ENCODE measurements at places on chromosomes 16 and 17. TPM values are rescaled to one million over a fixed set of nuclear protein-coding genes. Genes with fewer than 3 reads are reported as not detected.
A peak's percentile ranks its signal among the peaks of the same experiment; 100 is the strongest.

- H3K27me3 ChIP-seq: no peaks in the 10 kb centered on the region
- no peak for DNase-seq
- H3K4me3 ChIP-seq: no peak within 1 kb of the TSS
- no peaks in the 10 kb centered on the region for H3K36me3 ChIP-seq
- H3K4me1 ChIP-seq: no peaks in the 10 kb centered on the region
Observed at GRCh38 chr16:3495176-3495575, at the start of gene C16orf90. TSS of gene C16orf90 (minus strand) at chr16:3495489. CDS start at chr16:3495421, 68 bp downstream.

DNA sequence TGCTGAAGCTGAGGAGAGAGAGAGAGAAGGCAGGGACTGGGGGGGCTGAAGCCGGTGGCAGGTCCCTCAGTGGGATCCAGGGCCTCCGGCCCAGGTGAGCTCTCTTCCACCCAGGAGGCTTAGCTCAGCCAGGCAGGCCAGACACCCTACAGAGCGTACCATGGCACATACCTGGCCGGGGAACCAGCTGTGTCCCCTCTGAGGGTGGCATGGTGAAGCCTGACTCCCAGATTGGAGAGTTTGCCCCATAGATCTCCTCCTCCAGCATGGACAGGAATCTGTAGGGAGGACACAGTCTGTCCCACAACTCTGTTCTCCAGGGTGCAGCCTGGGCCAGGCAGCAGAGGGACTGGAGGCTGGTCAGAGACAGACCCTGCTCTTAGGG, 3.0 kb downstream of the KAT2A start:
- no peaks in the 10 kb centered on the region for H3K36me3 ChIP-seq
- H3K4me1 ChIP-seq: peaks cover 5% of the 10 kb centered on the region
- no peak overlapping the region for H3K4me3 ChIP-seq
- no peak for DNase-seq

DNA sequence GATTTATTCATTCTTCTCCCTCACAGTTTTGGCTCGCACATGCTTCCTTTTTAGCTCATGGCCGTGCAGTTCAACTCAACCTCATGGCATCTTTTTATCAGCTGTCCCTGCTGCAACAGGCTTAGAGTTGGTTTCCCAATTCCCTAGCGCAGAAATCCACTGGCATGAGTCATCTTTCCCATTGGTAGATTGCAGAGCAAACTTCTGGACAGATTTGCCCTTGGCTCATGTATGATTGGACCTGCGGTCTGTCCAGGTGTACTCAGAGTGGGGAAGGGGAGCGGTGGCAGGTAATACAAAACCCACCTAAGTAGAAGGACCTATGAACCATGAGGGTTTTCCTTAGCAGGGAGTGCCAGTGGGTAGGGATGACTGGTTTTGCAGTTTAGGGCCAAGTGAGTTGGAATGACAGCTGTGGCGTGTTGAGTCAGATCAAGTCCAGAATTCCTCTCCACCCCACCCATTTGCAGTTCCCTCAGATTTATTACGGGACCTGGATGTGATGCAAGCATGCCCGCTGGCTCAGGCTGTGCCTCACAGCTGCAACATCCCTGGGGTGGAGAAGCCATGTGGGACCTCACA, 584.7 kb downstream of the WWOX start:
- no peak overlapping the region for H3K4me3 ChIP-seq
- H3K27me3 ChIP-seq: no peaks in the 10 kb centered on the region
- no peaks in the 10 kb centered on the region for H3K36me3 ChIP-seq
- H3K4me1 ChIP-seq: peaks cover 5% of the 10 kb centered on the region
- no peak overlapping the region for H3K27ac ChIP-seq
- DNase-seq: no peak

KRTAP4-5 gene
- not detected for polyA plus RNA-seq

GRCh38 chr16:20878682-20879147, 21.4 kb downstream of the DCUN1D3 start:
- DNase-seq: no peak
- no peak overlapping the region for H3K27ac ChIP-seq
- no peak overlapping the region for H3K4me3 ChIP-seq
- peaks cover 5% of the 10 kb centered on the region for H3K4me1 ChIP-seq

DNA sequence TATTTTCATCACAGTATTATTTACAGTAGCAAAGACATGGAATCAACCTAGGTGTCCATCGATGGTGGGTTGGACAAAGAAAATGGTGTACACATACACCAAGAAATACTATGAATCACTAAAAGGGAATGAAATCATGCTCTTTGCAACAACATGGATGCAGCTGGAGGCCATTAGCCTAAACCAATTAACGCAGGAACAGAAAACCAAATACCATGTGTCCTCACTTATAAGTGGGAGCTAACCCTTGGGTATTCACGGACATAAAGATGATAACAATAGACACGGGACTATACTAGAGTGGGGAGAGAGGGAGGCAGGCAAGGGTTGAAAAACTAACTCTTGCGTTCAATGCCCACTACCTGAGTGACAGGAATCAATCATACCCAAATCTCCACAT, 41.0 kb downstream of the MRPS23 start:
- no peak for DNase-seq
- peaks cover 6% of the 10 kb centered on the region for H3K4me1 ChIP-seq
- no peaks in the 10 kb centered on the region for H3K36me3 ChIP-seq
- H3K27ac ChIP-seq: no peak overlapping the region

DNA sequence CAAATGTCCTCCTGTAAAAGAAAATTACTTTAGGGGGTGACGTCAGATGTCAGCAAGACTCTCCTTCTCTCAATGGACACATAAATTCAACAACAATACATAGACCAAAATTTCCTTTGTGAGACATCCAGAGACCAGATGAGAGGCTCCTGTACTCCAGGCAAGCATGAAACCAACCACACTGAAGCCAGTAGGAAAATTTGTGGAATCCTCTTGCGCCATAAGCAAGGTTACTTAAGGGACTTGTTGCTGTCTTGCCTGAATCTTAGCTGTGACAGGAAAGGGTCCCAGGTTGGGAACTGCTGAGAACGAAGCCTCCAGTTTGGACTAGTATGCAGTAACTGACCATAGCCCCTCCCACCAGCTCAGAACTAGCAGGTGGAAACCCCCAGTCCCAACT, 56.0 kb downstream of the CEP112 start:
- H3K4me3 ChIP-seq: no peak overlapping the region
- H3K27me3 ChIP-seq: no peaks in the 10 kb centered on the region
- no peaks in the 10 kb centered on the region for H3K36me3 ChIP-seq
- DNase-seq: no peak
- H3K4me1 ChIP-seq: no peaks in the 10 kb centered on the region
- H3K27ac ChIP-seq: no peak overlapping the region

DNA sequence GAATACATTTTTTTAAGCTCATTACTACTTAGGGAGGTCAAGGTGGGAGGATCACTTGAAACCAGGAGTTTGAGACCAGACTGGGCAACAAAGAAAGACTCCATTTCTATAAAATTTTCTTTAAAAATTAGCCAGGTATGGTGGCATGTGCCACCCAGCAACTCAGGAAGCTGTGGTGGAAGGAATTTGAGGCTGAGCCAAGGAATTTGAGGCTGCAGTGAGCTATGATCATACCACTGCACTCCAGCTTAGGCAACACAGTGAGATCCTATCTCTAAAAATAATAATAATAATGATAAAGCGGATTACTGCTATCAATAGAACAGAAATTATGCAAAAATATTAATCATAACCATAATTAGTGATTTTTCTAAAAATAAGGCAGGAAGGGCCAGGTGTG, 170.3 kb downstream of the COPRS start:
- no peaks in the 10 kb centered on the region for H3K4me1 ChIP-seq
- H3K36me3 ChIP-seq: no peaks in the 10 kb centered on the region
- no peak overlapping the region for H3K27ac ChIP-seq
- no peak overlapping the region for H3K4me3 ChIP-seq
- no peak for DNase-seq

CDK5R1 gene
- polyA plus RNA-seq: 1.3 TPM

- H3K4me3 ChIP-seq: no peak overlapping the region
- no peaks in the 10 kb centered on the region for H3K27me3 ChIP-seq
- no peaks in the 10 kb centered on the region for H3K36me3 ChIP-seq
- no peak for DNase-seq
- H3K4me1 ChIP-seq: no peaks in the 10 kb centered on the region
Observed at GRCh38 chr17:6108382-6108781, 38.2 kb downstream of the WSCD1 start.

MPP2 gene
- polyA plus RNA-seq: 2.6 TPM

FBXO39 gene
- polyA plus RNA-seq: 1.2 TPM

DNA sequence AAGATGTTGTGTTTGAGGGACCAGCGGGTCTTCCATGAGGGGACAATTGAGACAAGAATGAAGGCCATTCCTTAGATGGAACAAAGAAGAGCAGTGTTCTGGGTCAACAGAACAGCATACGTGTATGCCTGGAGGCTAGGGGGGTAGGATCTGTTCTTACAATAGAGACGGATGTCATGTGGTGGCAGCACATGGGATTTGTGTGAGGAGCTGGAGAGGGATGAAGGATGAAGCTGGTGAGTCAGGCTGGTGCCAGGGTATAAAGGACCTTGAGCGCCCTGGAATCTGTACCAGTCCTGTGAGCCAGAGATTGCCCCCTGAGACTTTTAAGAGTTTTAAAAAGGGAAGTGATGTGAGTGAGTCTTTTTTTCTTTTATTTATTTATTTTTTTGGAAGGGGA, 22.8 kb upstream of the WFDC1 start:
- no peak overlapping the region for H3K27ac ChIP-seq
- no peaks in the 10 kb centered on the region for H3K4me1 ChIP-seq
- no peak for DNase-seq
- no peaks in the 10 kb centered on the region for H3K36me3 ChIP-seq
- no peaks in the 10 kb centered on the region for H3K27me3 ChIP-seq
- H3K4me3 ChIP-seq: no peak overlapping the region

- H3K27ac ChIP-seq: no peak overlapping the region
- no peak for DNase-seq
- H3K36me3 ChIP-seq: no peaks in the 10 kb centered on the region
- H3K4me1 ChIP-seq: no peaks in the 10 kb centered on the region
- H3K4me3 ChIP-seq: no peak overlapping the region
- no peaks in the 10 kb centered on the region for H3K27me3 ChIP-seq
Observed at GRCh38 chr17:3271072-3271848, 26.9 kb downstream of the OR3A1 start.

DNA sequence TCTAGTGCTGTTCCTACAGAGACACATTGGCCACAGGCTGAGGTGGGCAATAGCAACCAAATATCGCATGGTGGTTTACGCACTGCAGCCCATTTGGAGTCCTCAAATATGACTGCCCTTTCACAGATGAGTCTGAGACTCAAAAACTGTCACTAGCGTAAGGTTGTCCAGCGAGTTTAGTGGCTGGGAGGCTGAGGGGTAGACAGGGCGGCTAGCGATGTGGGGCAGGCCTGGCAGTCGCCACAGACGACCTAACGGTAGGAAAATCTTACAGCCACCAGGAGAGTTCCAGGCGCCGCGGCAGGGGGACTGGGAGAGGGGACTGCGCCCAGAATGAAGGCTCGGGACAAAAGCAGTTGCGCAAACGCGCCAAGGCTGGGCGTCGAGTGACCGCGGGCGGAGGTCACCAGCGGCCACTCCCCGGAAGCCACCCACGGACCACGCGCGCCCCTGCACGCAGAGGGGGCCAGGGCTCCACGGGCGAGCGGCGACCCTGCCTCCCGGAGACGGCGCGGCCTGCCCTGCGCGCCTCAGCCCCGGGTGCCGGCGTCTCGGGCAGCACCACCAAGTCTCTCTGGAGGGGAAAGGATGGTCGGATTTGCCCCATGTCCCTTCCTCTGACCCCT, 699 bp upstream of the MAP1LC3B start:
- peak overlapping the region; percentile 97 for H3K27ac ChIP-seq
- H3K4me1 ChIP-seq: peaks cover 8% of the 10 kb centered on the region
- peak overlapping the region; percentile 73 for H3K4me3 ChIP-seq

GRCh38 chr17:39541652-39542051, 66.1 kb downstream of the NEUROD2 start:
- DNase-seq: no peak
- H3K27ac ChIP-seq: no peak overlapping the region
- no peaks in the 10 kb centered on the region for H3K27me3 ChIP-seq
- no peaks in the 10 kb centered on the region for H3K36me3 ChIP-seq
- H3K4me1 ChIP-seq: no peaks in the 10 kb centered on the region
- H3K4me3 ChIP-seq: no peak overlapping the region

DNA sequence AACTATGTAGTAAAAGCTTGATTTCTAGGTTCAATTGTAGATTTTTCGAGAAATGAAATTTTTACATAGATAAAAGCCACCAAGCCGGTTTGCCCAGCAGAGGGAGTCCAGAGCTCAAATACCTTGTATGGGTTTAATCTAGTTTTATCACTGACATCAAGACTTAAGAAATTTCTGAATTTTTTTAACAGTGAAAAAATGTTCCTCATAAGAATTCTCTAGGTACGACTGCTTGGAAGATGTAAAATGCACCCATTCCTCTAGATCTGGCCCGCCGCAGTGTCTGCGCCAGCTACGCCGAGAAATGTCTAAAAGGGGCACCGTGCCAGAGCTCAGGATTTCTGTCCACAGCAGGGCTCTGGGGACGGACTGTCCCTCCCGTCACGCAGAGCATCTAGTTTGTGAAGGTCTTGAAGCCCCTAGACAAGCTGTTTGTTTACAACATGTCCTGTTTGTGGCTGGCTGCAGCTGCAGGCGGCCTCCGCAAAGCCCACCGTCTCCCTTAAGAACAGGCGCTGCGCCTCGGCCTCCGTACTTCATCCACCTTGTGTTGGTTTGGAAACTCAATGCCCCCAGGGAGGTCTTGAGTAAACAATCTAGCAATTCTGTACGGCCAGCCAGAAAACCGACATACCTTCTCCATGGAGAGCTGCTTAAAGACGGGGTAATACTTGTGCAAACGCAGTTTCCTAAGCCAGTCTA, 24.8 kb downstream of the MAP1LC3B start:
- H3K27me3 ChIP-seq: no peaks in the 10 kb centered on the region
- no peak for DNase-seq
- H3K4me1 ChIP-seq: no peaks in the 10 kb centered on the region
- H3K27ac ChIP-seq: no peak overlapping the region

DNA sequence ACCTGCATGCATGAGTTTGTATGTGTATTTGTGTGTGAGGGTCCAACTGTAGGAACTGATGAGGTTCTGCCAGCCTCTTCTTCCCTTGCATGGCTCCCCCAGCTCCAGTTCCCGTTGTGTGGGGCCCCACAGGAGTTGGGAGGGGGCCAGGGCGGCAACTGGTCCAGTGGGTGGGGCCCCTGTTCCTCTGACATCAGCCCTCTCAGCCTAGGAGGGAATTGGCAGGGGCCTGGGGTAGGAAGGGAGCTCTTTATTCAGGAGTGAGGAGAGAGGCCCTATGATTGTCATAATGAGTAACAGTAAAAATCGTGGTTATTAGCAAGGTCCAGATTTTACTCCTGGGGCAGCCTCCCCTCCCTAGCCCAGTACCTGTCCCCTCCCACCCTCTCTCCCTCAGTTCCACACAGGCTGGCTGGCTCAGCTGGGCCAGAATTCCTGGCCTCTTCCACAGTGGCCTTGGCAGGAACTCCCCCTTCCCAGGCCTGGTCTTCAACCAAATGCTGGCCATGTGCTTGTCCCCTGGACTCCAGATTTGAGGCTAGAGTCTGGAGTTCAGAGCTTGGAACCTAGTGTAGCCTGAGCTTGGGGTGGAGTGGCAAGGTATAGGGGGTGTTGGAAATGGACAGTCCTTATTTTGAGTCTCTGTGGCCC, 18.9 kb downstream of the RARA start:
- no peaks in the 10 kb centered on the region for H3K27me3 ChIP-seq
- no peak overlapping the region for H3K4me3 ChIP-seq
- H3K27ac ChIP-seq: peak overlapping the region; percentile 64
- DNase-seq: peak; percentile 68

- no peaks in the 10 kb centered on the region for H3K4me1 ChIP-seq
- H3K27ac ChIP-seq: no peak overlapping the region
- H3K36me3 ChIP-seq: no peaks in the 10 kb centered on the region
- no peak for DNase-seq
- no peak overlapping the region for H3K4me3 ChIP-seq
- H3K27me3 ChIP-seq: no peaks in the 10 kb centered on the region
Observed at GRCh38 chr17:36500745-36501225, 14.3 kb downstream of the ZNHIT3 start.

MYH10 gene
- 117 TPM for polyA plus RNA-seq
